Renal pelvis (tissue), 12 donors: ENCODE measurements at places on chromosomes 3 and 15.

GRCh38 chr15:44038755-44039191 is 156.3 kb downstream of the FRMD5 start:
- DNase-seq: no peak

- no peak for DNase-seq
Measured at GRCh38 chr3:44906997-44907396, 32.6 kb downstream of the TGM4 start.

DNA sequence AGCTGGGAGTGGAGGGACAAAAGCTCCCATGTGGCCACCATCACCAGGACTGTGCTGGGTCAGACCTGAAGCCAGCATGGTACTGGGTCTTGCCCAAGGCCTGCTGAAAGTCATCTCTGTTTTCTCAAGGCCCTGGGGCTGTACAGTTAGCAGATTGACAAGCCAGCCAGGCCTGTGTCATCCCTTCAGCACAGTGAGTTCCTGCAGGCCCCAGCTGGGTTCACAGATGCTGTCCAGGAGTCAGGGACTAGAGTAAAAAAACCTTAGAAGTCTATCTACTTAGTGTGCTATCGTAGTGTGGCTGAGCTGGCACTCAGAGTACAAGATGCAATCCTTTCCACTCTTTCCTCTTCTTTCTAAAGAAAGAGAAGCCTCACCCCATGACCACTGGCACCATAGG is 246.0 kb upstream of the NAALADL2 start:
- no peak for DNase-seq

DNA sequence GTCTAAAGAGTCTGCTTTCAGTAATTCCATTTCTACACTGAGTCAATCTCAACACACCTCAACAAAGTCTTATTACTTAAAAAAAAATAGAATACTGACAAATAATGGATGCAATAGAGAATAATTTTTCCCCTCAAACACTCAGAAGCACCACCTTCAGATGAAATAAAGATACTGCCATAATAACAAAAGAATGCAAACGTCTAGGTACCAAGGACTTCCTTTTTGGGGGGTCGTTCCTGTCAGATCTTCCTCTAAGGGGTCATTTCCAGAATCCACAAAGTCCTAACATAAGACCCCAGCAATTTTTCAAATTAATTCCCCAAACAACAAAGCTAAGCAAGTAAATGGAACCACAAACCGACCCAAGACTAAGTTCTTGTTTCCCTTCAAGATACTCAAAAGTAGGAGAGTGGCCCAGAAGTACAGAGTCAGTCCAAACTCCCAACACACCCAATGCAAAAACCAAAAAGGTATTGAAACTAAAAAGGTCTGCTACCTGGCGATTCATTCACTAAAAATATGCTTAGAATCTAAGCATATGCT is 1.3 kb downstream of the RYK start:
- no peak for DNase-seq

- DNase-seq: no peak
Measured at GRCh38 chr3:102026656-102027055, 177.3 kb downstream of the NFKBIZ start.

GRCh38 chr3:4999531-5000184 is 20.4 kb downstream of the BHLHE40 start:
- DNase-seq: no peak

DNA sequence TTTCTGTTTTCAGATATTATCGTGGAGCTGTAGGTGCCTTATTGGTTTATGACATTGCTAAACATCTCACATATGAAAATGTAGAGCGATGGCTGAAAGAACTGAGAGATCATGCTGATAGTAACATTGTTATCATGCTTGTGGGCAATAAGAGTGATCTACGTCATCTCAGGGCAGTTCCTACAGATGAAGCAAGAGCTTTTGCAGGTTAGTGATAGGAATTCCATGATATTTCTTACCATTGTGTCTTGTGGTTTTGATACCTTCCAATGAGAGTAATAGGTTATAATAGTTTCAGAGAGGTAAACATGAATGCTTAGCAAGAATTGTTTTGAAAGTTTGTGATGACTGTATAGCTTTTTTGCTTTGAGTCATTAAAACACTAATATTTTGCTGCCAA is 8.5 kb downstream of the RAB11A start:
- no peak for DNase-seq

- DNase-seq: no peak
Measured at GRCh38 chr3:30779686-30780287, 114.7 kb downstream of the GADL1 start.

DNA sequence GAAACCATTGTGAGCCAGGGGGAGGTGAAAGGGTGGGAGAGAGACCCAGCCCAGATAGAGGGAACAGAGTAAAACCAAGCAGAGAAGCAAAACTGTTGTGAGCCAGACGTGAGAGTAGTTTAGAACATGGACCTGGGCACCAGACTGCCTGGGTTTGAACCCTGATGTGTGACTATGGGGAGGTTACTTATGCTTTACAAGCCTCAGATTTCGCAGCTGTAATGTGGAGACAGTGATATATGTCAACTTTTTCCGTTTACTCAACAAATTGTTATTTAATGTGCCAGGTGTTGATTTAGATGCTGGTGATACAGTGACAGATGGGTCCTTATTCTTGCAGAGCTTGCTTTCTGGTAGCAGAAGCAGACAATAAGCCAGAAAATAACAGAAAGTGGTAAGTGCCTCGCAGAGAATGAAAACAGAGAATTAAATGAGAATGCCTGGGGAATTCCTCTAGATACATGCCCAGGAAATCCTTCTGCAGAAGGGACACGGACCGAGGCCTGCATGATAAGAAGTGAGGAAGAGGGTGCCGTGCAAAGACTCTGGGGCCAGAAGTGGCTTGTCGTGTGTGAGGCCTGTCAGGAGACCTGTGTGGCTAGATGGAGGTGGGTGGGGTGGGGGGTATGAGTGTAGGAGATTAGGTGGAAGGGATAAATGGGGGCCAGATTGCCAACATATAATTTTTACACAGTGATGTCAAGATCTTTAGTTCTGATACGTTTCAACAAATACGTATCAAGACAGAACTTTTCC is 15.0 kb downstream of the KAT2B start:
- no peak for DNase-seq

GRCh38 chr3:53160660-53161449 is at the start of gene PRKCD:
Gene PRKCD, plus strand, starts transcription at chr3:53161209. Its CDS starts 17,214 bp downstream, at chr3:53178423.
- DNase-seq: no peak

GRCh38 chr3:182182531-182182968 is 470.8 kb downstream of the SOX2 start:
- no peak for DNase-seq

GRCh38 chr3:81406318-81406717 is 355.1 kb downstream of the GBE1 start:
- DNase-seq: no peak

DNA sequence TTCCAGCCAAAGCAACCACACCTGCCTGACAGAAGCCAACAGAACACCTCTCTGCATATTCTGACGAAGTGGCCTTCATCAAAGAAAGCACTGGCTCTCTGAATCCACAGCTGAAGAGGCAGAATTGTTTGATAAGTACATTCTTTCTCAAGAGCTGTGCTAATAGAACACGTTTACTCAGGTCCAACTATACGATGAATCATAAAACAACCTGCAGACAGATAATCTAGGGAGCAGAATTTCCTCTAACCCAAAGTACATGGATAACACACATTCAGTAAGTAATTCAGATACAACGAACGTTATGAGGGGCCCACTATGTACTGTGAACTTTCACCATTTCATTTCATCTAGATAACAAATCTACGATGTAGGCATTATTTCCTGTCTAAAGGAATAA is 25.4 kb downstream of the ALDH1A2 start:
- DNase-seq: no peak
